ENCODE measurements at places on chromosomes 12 and 14.

DNA sequence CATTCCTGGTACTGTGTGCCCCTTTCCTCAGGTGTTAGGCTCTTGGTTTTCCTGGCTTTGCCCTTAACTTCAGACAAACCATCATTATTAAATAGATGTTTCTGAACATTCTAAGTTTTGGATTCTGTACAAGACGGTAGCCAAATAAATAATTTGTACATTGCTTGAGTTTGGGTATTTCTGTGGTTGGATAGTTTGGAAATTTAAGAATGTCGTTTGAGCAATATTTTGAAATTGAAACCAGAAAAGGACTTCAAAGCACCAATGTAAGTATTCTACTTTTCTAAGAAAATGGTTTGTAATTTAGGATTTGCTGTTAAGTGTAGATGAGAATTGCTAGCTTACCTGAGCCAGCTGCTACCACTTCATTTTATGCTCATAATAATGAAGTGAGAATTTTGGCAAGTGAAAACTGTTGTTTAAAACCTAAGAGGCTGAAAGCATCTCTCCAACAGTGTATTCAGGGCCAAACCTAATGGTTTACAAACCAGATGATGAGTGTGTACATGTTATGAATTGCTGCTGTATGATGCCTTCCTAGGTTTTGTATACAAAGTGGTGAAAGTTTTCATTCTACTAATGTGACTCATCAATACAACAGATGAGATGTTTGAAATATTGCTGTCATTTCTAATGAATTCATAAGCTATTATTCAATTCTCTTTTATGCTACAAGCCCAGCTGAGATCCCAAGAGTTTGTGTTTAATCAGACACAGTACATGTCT, 181.5 kb upstream of the PRKD1 start:
- no peak for DNase-seq

GRCh38 chr14:55233591-55233990, 37.6 kb upstream of the FBXO34 start:
- DNase-seq, result no peak

DNA sequence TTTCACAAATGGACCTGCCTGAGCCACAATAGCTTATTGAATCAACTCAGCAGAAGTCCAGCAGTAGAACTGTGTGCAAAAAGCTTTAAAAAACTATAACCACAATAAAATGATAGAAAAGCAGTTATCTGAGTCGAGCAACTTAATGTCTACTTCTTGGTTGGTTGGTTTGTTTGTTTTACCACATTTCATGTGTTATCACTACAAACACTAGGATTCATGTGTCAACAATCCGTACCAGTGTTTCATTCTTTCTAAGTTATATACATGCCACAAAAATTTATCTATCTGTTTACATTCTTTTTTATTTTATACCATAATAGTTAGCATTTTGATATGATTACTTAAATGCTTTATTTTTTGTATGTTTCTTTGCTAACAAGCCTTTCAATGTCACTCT, 339.0 kb downstream of the KCNH5 start:
- DNase-seq, result no peak

GRCh38 chr12:82279536-82280058, 78.6 kb downstream of the CCDC59 start:
- DNase-seq, result peak; percentile 56

GRCh38 chr14:96953087-96953874, 156.1 kb downstream of the VRK1 start:
- DNase-seq, result peak; percentile 18

GRCh38 chr12:124739953-124740561, 123.6 kb downstream of the SCARB1 start:
- DNase-seq, result no peak

- peak; percentile 22 for DNase-seq
Observed at GRCh38 chr12:91109148-91109564, 2.1 kb downstream of the LUM start.

GRCh38 chr12:51415931-51416330, 8.7 kb upstream of the SLC4A8 start:
- DNase-seq, result peak; percentile 55

- no peak for DNase-seq
Observed at GRCh38 chr14:22541721-22542120, 47.3 kb downstream of the DAD1 start.

DNA sequence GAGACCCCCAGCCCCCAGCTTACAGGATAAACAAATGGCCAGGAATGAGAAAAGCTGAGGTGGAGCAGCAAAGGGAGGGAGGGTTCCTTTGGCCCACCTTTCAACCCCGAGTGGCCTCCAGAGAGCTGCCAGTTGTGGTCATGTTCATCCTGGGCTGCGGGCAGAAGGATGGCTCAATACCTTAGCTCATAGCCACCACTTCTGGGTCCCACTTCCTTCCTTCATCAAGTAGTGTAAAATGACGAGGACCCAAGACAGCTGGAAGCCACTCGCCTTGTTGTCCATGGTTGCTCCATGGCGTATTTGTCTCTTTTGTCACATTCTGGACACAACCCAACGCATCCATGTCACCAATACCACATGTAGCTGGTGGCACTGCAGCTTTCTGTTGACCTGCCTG, 24.2 kb downstream of the CRACR2A start:
- DNase-seq, result no peak

GRCh38 chr14:103158688-103159087, 35.4 kb downstream of the TNFAIP2 start:
- no peak for DNase-seq

Data from NCI-H146 (cell line).